ENCODE measurements at places on chromosomes 12 and 14. TPM values are rescaled to one million over a fixed set of nuclear protein-coding genes. Genes with fewer than 3 reads are reported as not detected.

RNASE7 gene
- total RNA-seq = not detected

REM2 gene
- total RNA-seq = 0.48 TPM

FAM186B gene
- 0.57 TPM for total RNA-seq

AQP2 gene
- not detected for total RNA-seq

SLC16A7 gene
- total RNA-seq = 4.5 TPM

HHIPL1 gene
- 1.1 TPM for total RNA-seq

TAS2R50 gene
- total RNA-seq = 0.60 TPM

TAS2R19 gene
- total RNA-seq = 3.1 TPM

NGB gene
- total RNA-seq = not detected

SLC4A8 gene
- 5.5 TPM for total RNA-seq

DNA sequence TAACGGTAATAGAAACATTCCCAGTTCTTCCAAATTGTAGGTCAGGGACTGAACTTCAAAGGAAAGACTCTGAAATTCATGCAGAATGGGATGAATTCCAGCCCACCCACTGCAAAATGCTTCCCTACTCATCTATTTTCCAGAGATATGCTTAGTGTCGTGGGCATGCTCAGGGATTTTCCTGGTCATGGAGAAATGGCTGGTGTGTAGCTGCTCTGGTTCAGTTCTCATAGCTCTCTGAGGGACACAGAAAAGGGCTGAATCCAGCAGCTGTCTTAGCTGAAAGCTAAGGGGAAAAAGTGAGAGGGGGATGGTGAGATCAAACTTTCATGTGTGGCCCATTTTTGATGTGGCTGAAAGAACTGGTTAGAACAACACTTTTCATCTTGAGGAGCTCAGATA is 72.9 kb upstream of the KRAS start:
- peaks cover 16% of the 10 kb centered on the region for H3K4me1 ChIP-seq
- H3K4me3 ChIP-seq = no peak overlapping the region
- H3K27me3 ChIP-seq = no peaks in the 10 kb centered on the region
- peak overlapping the region; percentile 46 for H3K27ac ChIP-seq

- no peaks in the 10 kb centered on the region for H3K36me3 ChIP-seq
- DNase-seq = no peak
- no peaks in the 10 kb centered on the region for H3K27me3 ChIP-seq
These were observed 182.9 kb downstream of the TTC6 start for GRCh38 chr14:37778135-37778943.

- no peak overlapping the region for H3K4me3 ChIP-seq
- peaks cover 22% of the 10 kb centered on the region for H3K4me1 ChIP-seq
- H3K36me3 ChIP-seq = no peaks in the 10 kb centered on the region
- no peak overlapping the region for H3K27ac ChIP-seq
These were observed 115.5 kb downstream of the EML1 start for GRCh38 chr14:99908653-99909250.

- no peaks in the 10 kb centered on the region for H3K27me3 ChIP-seq
- no peak for DNase-seq
- no peak overlapping the region for H3K27ac ChIP-seq
- H3K4me3 ChIP-seq = no peak overlapping the region
- H3K4me1 ChIP-seq = peaks cover 4% of the 10 kb centered on the region
- peaks cover 18% of the 10 kb centered on the region for H3K36me3 ChIP-seq
These were observed 15.9 kb downstream of the RAB35 start for GRCh38 chr12:120100630-120101029.

GRCh38 chr14:51855234-51855633 is 5.2 kb upstream of the GNG2 start:
- H3K4me1 ChIP-seq = peaks cover 6% of the 10 kb centered on the region
- no peaks in the 10 kb centered on the region for H3K36me3 ChIP-seq
- H3K27ac ChIP-seq = no peak overlapping the region
- H3K4me3 ChIP-seq = no peak overlapping the region

- H3K27ac ChIP-seq = no peak overlapping the region
- no peaks in the 10 kb centered on the region for H3K27me3 ChIP-seq
- H3K4me1 ChIP-seq = no peaks in the 10 kb centered on the region
- no peak for DNase-seq
These were observed 751.1 kb downstream of the TMEM121 start for GRCh38 chr14:106277503-106277902.

DNA sequence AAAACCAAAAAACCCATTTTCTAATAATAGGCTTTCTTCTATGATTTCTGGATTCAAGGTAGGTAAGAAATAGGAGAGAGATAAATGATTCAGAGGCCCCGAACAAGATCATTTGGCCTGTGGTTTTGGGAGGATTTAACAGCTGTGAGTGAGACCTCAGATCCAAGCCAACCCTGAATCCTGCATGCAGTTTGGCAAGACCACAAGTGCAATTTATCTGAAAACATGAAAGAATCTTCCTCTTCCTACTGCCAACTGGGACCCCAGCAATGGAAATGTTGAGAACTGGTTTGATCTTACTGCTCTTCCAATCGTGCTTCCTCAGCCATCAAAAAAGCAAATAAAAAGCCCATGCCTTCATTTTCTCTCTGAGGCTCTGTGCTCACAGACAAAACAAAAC is 519.7 kb upstream of the TBX3 start:
- no peaks in the 10 kb centered on the region for H3K4me1 ChIP-seq
- no peaks in the 10 kb centered on the region for H3K27me3 ChIP-seq
- DNase-seq = peak; percentile 77
- H3K4me3 ChIP-seq = no peak overlapping the region

DNA sequence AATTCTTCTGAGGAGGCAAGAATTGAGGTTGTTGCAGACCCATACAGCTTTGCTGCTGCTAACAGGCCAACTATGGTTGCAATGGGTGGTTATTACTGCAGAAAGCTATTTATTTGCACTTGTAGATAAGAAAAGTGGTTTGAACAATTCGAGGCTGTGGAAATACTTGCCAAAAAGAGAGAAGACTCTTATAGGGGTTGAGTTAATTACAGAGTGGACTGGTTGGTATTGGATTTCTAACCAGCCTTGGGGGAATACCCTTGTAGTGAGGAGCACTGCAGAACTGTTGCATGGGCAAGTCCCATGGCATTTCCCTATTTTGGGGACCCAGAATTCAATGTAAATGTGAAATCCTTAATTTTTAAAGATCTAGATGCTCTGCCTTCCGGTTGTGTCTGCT is 120.5 kb downstream of the KCNMB4 start:
- peak; percentile 13 for DNase-seq
- no peaks in the 10 kb centered on the region for H3K27me3 ChIP-seq
- no peak overlapping the region for H3K4me3 ChIP-seq
- H3K27ac ChIP-seq = no peak overlapping the region
- H3K36me3 ChIP-seq = no peaks in the 10 kb centered on the region

- no peaks in the 10 kb centered on the region for H3K27me3 ChIP-seq
- no peaks in the 10 kb centered on the region for H3K4me1 ChIP-seq
- no peaks in the 10 kb centered on the region for H3K36me3 ChIP-seq
- no peak overlapping the region for H3K27ac ChIP-seq
These were observed 117.2 kb downstream of the CALM1 start for GRCh38 chr14:90514015-90514398.

GRCh38 chr14:68408680-68409079 is 384.2 kb downstream of the ZFP36L1 start:
- no peaks in the 10 kb centered on the region for H3K27me3 ChIP-seq
- no peak for DNase-seq
- H3K4me3 ChIP-seq = no peak overlapping the region

GRCh38 chr12:99009654-99010296 is 364.7 kb downstream of the APAF1 start:
- no peaks in the 10 kb centered on the region for H3K27me3 ChIP-seq
- H3K4me3 ChIP-seq = no peak overlapping the region
- no peak overlapping the region for H3K27ac ChIP-seq

GRCh38 chr14:89903340-89903952 is 51.1 kb downstream of the EFCAB11 start:
- no peaks in the 10 kb centered on the region for H3K36me3 ChIP-seq
- H3K27ac ChIP-seq = no peak overlapping the region
- no peak overlapping the region for H3K4me3 ChIP-seq
- no peak for DNase-seq
- H3K4me1 ChIP-seq = peaks cover 4% of the 10 kb centered on the region

- no peak overlapping the region for H3K27ac ChIP-seq
- H3K4me1 ChIP-seq = no peaks in the 10 kb centered on the region
- no peak overlapping the region for H3K4me3 ChIP-seq
- H3K27me3 ChIP-seq = no peaks in the 10 kb centered on the region
- no peaks in the 10 kb centered on the region for H3K36me3 ChIP-seq
- peak; percentile 35 for DNase-seq
These were observed 71.4 kb downstream of the GNS start for GRCh38 chr12:64687816-64688215.

- H3K4me1 ChIP-seq = no peaks in the 10 kb centered on the region
- no peaks in the 10 kb centered on the region for H3K36me3 ChIP-seq
- DNase-seq = no peak
- H3K4me3 ChIP-seq = no peak overlapping the region
These were observed 305.3 kb downstream of the SLC6A15 start for GRCh38 chr12:84607170-84607819.

DNA sequence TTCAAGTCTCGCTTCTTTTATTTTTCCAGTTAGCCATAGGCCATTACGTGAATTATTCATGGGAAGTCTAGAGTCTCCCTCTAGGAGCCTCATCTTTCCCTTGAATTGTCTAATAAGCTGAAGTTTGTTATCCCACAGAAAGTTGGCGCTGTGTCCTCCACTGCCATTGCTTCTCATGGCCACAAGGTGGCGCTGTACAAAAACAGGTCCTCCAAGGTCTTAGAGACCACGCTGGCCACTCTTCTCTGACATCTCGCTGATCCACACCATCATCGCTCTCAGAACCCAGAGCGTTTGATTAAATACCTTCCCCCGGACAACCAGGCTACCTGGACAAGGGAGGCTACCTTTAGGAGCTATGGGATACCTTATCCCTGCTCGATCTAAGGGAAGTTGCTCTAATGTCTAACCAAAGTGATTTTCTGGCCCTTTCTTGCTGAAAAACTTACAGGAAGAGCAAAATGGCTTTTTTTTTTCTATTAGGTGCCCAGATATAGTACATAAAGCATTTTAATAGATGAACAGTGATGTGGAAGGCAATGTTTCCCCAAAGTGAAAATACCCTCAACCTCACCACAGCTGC is 110.0 kb downstream of the CCDC60 start:
- DNase-seq = peak; percentile 2
- no peak overlapping the region for H3K4me3 ChIP-seq
- no peaks in the 10 kb centered on the region for H3K36me3 ChIP-seq
- H3K27me3 ChIP-seq = no peaks in the 10 kb centered on the region

- no peaks in the 10 kb centered on the region for H3K27me3 ChIP-seq
- H3K4me1 ChIP-seq = peaks cover 3% of the 10 kb centered on the region
- no peak for DNase-seq
- no peak overlapping the region for H3K27ac ChIP-seq
- no peak overlapping the region for H3K4me3 ChIP-seq
- H3K36me3 ChIP-seq = no peaks in the 10 kb centered on the region
These were observed 292.6 kb upstream of the SYT1 start for GRCh38 chr12:78571953-78572352.

DNA sequence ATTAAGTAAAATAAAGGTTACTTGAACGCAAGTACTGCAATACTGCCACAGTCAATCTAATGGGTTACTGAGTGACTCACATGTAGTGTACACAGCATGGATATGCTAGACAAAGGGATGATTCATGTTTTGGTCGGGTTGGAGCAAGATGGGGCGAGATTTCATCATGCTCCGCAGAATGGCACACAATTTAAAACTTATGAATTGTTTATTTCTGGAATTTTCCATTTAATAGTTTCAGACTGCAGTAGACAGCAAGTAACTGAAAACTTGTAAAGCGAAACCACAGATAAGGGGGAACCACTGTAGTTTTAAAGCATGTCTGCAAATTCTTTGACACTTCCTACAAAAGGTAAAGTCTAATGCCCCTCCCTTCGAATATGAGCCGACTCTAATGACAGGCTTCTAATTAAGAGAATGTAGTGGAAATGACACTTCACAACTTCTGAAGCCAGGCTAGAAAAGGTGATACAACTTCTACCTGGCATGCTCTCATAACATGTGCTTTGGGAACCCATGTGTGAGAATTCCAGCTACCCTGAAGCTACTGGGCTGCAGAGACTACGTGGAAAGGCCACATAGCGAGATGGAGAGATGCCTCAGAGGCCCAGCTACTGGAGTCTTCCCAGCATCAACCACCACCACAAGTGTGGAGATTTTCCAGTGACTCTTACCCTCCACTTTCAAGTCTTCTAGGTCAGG is 13.9 kb upstream of the TCP11L2 start:
- peak; percentile 95 for DNase-seq
- peak overlapping the region; percentile 74 for H3K27ac ChIP-seq
- no peaks in the 10 kb centered on the region for H3K27me3 ChIP-seq
- no peaks in the 10 kb centered on the region for H3K36me3 ChIP-seq
- H3K4me3 ChIP-seq = no peak overlapping the region
